ENCODE measurements at places on chromosomes 6 and 20.

DNA sequence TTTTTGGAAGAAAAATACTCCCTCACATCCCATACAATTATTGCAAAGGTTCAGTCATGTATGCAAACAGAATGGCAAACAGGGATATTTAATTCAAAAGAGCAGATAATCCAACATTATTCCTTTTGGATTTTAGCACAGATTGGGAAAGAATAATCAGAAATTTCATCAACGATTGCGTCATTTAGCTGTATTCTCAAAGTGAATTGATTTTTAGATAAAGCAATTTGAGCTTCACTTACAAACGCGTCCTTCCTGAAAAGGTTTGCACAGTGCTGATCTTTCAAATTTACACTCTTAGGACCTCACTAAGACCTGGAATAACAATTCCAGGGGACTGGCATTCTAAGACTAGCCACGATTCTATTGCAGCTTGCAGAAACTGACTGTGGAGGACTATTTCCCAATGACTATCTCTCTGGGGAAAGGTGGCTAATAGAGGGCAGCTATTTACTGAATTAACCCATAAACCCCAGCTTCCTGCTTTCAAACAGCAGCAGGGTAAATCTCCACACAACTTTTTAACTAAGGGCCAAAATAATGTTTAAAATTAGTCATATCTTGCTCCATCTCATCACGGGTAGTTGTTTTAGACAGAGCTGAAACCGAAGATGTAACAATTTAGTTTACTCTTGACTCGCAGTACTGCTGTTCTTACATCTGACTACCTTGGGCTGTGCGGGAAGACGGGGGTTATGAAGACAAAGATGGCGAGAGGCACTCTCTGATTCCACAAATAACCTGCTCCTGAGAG is 131.2 kb upstream of the FAM184A start:
- DNase-seq, result peak; percentile 72

DNA sequence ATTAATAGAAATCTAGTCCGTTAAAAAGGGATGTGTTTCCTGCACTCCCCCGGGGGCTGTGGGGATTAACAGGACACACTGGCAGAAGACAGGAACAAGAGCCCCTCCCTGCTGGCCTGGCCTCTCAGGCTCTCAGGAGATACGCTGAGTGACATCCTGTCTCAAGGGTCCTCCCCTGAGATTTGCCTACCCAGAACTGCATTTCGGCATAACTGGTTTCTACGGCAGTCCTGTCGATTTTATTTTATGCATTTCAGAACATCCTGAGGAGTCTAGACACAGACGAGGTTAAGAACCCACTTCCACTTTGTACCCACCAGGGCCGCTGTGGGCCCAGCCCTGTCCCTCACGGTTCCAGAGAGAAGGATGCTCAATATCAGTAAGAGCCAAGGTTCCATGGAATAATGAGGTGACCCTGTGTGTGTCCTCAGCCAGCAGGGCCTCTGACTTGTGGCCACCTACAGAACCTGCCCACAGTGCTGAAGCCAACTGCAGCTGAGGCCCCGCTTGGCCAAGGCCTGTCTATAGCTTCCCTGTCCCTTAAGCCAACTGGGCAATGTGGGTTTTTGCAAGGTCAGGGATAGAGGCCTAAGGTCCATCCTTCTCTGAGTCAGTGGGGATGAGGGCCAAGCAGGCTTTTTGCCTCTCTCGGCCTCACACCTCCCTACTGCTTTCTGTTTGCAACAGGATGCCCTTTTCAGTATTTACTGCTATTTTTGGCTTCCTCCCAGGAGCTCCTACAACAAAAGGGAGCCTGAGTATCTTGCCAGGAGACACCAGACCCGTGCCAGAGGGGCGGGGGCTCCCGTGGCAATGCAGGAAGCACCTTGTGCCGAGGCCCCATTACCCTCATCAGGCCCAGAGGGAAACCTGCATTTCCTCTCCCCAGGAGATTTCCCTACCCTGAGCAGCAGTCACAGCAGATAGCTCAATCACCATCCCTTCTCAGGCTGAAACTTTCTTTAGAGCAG is 14.7 kb downstream of the UQCC2 start:
- DNase-seq, result peak; percentile 85

- DNase-seq, result no peak
Observed at GRCh38 chr20:53141201-53142050, 169.3 kb downstream of the TSHZ2 start.

GRCh38 chr20:53247468-53248103 is 275.4 kb downstream of the TSHZ2 start:
- no peak for DNase-seq

DNA sequence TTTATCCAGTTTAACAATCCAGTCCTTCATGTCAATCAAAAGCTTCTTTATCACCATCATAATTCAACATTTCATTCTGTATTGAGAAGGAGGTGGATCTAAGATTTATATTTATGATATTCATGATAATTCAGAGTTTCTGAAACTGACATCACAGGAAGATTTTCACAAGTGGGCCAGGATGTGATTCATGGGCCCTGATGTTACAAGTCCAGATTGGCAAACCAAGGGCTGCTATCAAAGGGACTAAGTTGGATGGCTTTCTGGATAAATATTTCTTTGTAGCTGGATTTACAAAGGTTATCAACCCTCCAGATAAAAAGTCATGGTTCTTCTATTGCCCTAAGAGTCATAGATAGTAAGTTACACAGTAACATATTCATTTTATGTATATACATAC is 866.5 kb downstream of the KIF16B start:
- DNase-seq, result peak; percentile 11

GRCh38 chr6:4732691-4733315 is 43.4 kb upstream of the CDYL start:
- peak; percentile 93 for DNase-seq

DNA sequence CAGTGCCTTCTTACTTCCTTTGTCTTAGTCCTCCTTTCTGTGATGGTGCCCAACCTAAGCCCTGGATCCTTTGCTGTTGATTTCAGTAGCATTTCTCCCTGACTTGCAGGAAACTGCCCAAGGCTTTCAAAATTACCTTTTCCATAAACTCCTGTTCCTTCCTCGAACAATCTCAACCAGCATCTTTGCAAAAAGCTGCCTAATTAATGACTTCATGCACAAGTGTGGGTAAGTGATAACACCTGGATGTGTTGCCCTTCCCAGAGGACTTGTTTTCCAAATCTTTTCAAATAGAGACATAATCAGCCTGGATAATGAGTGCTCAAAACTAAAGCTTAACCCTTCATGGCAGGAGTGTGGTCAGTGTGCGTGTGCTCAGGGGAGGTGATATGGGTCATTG is 118.0 kb downstream of the PCSK2 start:
- DNase-seq, result no peak

DNA sequence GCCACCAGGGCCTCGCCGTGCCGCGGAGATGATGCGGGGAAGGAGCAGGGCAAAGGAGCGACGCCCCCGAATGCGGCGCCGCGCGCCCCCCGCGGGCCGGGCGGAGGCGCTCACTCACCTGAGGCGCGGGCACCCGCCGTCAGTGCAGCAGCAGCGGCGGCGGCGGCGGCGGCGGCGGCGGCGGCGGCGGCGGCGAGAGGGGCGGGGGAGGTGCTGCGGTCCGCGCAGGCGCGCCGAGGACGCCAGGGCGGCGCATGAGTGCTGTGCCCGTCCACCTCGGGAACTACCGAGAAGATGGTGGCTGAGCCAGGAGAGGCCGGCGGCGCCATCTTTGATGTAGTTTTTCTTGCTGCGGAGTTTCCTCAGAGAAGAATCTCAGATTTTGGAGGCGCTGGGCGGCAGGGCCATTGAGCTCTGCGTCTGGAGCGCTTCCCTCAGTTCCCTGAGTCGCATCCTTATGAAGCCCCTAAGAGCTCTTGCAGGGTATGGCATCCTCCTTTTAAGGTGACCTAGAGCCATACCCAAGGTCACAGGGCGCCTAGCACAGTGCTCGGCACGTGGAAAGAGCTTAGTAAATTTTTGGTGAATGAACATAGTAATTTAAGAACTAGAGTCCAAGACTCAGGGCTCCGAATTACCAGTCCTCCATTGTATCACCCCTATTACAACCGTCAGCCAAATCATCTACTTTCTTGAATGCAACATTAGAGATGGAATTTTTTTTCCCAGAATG is at the start of gene NDRG3:
Gene NDRG3 (minus strand): TSS at position 164 of the 733 bp plus-strand sequence. CDS start 24,355 bp downstream, outside the sequence.
- DNase-seq, result peak; percentile 88

- no peak for DNase-seq
Observed at GRCh38 chr6:14591998-14592397, 474.4 kb downstream of the CD83 start.

GRCh38 chr20:63829603-63829944 is 1.5 kb downstream of the ZBTB46 start:
- DNase-seq, result no peak

DNA sequence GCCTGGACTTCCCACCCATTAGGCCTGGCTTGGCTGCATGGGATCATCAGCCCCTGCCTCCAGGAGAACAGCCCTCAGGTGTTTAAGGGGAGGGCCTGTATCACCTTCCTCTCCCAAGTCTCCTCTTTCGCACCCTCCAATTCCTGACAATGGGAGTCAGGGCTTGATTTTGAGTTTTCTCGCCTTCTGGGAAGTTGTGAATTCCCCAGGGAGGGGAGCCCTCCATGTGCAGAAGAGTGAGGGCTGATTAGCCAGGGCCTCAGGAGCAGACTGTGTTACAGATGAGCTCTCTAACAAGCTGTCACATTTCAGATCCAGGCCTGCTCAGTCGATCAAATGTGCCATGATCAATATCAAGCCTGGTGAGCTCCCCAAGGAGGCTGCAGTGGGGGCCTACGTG is 42.4 kb downstream of the CNBD2 start:
- DNase-seq, result no peak

GRCh38 chr6:34485321-34486060 is 19.6 kb downstream of the PACSIN1 start:
- no peak for DNase-seq

- DNase-seq, result peak; percentile 91
Observed at GRCh38 chr6:31680226-31681134, at the start of gene LY6G5C. Gene LY6G5C, minus strand, starts transcription at chr6:31681067. Its CDS starts 694 bp downstream, at chr6:31680373.

- DNase-seq, result no peak
Observed at GRCh38 chr6:71496018-71496721, 207.6 kb downstream of the OGFRL1 start.

DNA sequence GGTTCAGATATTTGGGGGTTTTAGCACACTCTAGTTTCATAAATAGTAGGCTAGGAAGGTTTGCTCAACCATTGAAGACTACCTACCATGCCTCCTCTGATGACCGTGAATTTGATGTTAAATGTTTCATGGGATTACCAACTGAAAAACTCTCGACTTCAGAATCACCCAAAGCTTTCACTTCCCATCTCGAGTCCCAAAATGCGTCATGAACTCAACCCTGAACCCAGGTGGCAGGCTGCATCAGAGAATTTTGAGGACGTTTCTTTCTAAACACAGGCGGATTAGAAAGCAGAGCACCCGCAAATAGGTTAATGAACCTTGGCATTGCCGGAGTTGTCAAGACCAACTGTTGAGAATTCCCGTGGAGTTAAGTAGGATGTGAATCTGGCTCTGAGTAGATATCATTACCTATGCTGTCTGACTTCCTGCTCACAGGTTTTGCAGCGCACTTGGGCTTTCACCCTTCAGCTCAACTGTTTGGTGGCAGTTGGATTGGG is 98.4 kb upstream of the ADTRP start:
- no peak for DNase-seq

DNA sequence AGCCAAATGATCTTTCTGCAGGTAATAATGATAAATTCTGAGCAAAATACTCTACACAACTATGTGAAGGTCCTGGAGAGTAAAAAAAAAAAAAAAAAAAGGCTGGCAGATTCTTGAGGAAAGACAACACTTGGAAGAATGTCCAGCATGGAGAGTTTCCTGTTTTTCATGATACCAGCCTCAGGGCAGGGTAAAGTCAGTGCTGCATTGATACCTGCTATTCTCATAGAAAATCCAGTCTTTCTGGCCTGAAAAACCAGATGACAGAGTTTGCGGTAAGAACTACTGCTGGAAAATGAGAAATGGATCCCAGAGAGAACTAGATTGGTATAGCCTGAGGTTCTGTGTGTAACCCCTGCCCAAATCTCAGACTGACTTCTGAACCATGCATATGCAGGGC is 89.1 kb downstream of the AFG1L start:
- no peak for DNase-seq

GRCh38 chr20:62938105-62938888 is at the start of gene GID8:
Gene GID8, plus strand, starts transcription at chr20:62938147. Its CDS starts 3,356 bp downstream, at chr20:62941503.
- DNase-seq, result peak; percentile 32

GRCh38 chr20:2152317-2152716 is 50.7 kb downstream of the STK35 start:
- no peak for DNase-seq

GRCh38 chr6:11028959-11029358 is 15.1 kb downstream of the ELOVL2 start:
- no peak for DNase-seq

GRCh38 chr6:14488180-14488579 is 370.6 kb downstream of the CD83 start:
- no peak for DNase-seq

DNA sequence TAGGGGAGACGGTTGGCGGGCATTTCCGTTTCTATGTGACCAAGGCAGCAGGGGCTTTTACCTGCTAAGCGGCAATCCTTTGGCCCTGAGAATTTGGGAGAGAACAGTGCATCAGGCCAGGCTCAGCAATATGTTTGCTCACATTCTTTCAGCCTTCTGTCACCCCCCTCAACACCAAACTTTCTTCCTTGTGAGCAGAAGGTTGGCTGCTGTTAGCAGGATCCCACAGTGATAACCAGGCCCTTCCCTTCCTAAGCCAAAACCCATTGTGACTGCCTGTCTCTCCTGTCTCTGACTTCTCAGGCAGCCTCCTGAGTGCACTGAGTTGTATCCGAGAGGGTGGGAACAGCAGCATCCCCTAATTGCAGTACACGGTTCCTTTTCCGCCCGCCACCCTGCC is 43.7 kb downstream of the STK35 start:
- DNase-seq, result no peak

DNA sequence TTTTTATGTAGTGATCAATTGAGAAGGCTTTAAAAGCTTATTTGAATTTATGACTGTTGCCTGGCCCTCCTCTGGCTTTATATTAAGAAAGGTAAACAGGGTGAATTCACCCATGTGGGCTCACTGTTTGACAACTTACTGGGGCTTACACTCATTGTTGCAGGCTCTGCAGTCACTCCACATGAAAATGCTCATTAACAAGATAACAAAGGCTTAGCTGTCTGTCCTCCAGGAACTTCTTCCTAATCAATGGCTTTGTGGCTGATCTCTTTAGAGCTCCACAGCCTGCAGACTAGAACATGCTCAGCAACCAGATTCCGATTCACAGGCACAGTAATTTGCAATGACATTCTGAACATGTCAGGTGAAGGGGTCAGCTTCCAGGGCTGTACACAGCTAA is 323.2 kb upstream of the MAN1A1 start:
- DNase-seq, result no peak
